ENCODE measurements at places on chromosomes 1 and 21. TPM values are rescaled to one million over a fixed set of nuclear protein-coding genes. Genes with fewer than 3 reads are reported as not detected.

S100B gene
- 46.0 TPM for polyA plus RNA-seq

LCE2C gene
- not detected for polyA plus RNA-seq

C1orf185 gene
- not detected for polyA plus RNA-seq

FAM151A gene
- polyA plus RNA-seq = 4.2 TPM

SLAMF8 gene
- polyA plus RNA-seq = 18.7 TPM

NTRK1 gene
- not detected for polyA plus RNA-seq

FAM72A gene
- 9.1 TPM for polyA plus RNA-seq

TAS1R1 gene
- polyA plus RNA-seq = 0.33 TPM

LORICRIN gene
- 0.38 TPM for polyA plus RNA-seq

WNT9A gene
- 0.08 TPM for polyA plus RNA-seq

C1orf94 gene
- not detected for polyA plus RNA-seq

RHBDL2 gene
- polyA plus RNA-seq = 0.07 TPM

CCDC17 gene
- 0.55 TPM for polyA plus RNA-seq

CLDN8 gene
- polyA plus RNA-seq = not detected

CHTOP gene
- polyA plus RNA-seq = 73.1 TPM

THEM5 gene
- not detected for polyA plus RNA-seq

LCE1C gene
- polyA plus RNA-seq = not detected

All from spleen (tissue), 13 donors.